Endothelial cell (in vitro differentiated cells): ENCODE measurements at places on chromosomes 3 and 15. TPM values are rescaled to one million over a fixed set of nuclear protein-coding genes. Genes with fewer than 3 reads are reported as not detected.

The RARRES1 gene
- not detected for total RNA-seq

DNA sequence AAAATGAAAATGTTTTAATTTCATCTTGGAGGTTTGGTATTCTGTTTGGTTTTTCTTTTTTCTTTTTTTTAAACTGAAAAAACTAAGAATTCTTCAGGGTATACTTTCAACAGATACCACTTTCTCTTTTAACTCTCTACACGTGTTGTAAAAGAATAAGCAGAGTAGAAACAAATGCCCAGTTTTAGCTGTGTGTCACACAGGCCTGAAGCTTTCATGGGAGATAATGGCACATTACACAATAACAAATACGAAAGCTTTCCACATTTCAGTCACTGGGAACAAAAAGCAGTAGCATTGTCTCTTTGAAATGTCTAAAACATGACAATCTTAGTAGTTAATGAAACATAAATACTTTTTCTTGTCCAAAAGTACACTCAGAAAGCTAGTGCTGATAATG, 818.5 kb downstream of the TBL1XR1 start:
- no peak overlapping the region for H3K4me3 ChIP-seq
- no peaks in the 10 kb centered on the region for H3K36me3 ChIP-seq
- DNase-seq = no peak
- H3K27me3 ChIP-seq = peaks cover 2% of the 10 kb centered on the region
- H3K4me1 ChIP-seq = no peaks in the 10 kb centered on the region

GRCh38 chr3:99859825-99860224, 42.2 kb downstream of the CMSS1 start:
- no peak overlapping the region for H3K27ac ChIP-seq
- DNase-seq = no peak
- H3K4me1 ChIP-seq = no peaks in the 10 kb centered on the region
- peaks cover 9% of the 10 kb centered on the region for H3K36me3 ChIP-seq
- no peak overlapping the region for H3K4me3 ChIP-seq
- no peaks in the 10 kb centered on the region for H3K27me3 ChIP-seq

GRCh38 chr3:17629400-17629799, 113.0 kb downstream of the TBC1D5 start:
- H3K4me1 ChIP-seq = peaks cover 14% of the 10 kb centered on the region
- no peak overlapping the region for H3K27ac ChIP-seq
- H3K36me3 ChIP-seq = no peaks in the 10 kb centered on the region
- no peak for DNase-seq
- no peak overlapping the region for H3K4me3 ChIP-seq

GRCh38 chr3:107212618-107213017, 164.6 kb upstream of the CCDC54 start:
- H3K36me3 ChIP-seq = no peaks in the 10 kb centered on the region
- no peak overlapping the region for H3K4me3 ChIP-seq
- no peak for DNase-seq
- no peak overlapping the region for H3K27ac ChIP-seq
